ENCODE measurements at places on chromosomes 3 and 15.

GRCh38 chr3:97479740-97480139 is 284.8 kb upstream of the ARL6 start:
- DNase-seq, result no peak

- DNase-seq, result no peak
Observed at GRCh38 chr15:40054605-40054854, 15.5 kb upstream of the SRP14 start.

DNA sequence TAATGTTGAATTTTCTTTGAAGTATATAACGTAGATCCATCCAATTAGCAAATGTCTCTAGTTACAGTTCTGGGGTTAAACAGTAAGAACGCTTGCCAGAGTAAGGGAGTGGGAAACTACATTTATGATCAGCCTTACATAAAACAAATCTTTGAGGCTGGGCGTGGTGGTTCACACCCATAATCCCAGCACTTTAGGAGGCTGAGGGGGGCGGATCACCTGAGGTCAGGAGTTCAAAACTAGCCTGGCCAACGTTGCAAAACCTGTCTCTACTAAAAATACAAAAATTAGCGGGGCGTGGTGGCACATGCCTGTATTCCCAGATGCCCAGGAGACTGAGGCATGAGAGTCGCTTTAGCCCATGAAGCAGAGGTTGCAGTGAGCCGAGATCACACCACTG is 50.1 kb upstream of the GATM start:
- no peak for DNase-seq

GRCh38 chr3:19811689-19812088 is 122.3 kb downstream of the EFHB start:
- DNase-seq, result no peak

GRCh38 chr3:8509961-8510360 is 8.3 kb downstream of the LMCD1 start:
- no peak for DNase-seq

- DNase-seq, result no peak
Observed at GRCh38 chr15:89412905-89413411, 78.3 kb upstream of the POLG start.

- DNase-seq, result no peak
Observed at GRCh38 chr3:140157161-140157560, 222.2 kb downstream of the CLSTN2 start.

- DNase-seq, result no peak
Observed at GRCh38 chr3:58666683-58667082, at the start of gene FAM3D. TSS of gene FAM3D (minus strand) at chr3:58666774. CDS start at chr3:58655563, 11,211 bp downstream.

DNA sequence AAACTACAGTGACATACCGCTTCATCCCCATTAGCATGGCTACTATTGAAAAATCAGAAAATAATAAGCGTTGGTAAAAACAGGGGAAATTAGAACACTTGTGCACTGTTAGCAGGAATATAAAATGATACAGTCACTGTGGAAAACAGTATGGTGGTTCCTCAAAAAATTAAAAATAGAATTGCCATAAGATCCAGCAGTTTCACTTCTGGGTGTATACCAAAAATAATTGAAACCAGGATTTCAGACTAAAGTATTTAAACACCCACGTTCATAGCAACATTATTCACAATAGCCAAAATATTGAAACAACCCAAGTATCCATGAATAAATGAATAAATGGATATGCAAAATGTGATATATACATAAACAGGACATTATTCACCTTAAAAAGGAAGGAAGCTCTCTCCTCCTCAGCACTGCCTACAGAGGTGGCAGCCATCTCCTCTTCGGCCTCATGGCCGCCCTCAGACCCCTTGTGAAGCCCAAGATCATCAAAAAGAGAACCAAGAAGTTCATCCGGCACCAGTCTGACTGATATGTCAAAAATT is 34.1 kb downstream of the NGLY1 start:
- DNase-seq, result no peak

GRCh38 chr3:26515351-26515750 is 107.2 kb upstream of the LRRC3B start:
- DNase-seq, result no peak

- DNase-seq, result no peak
Observed at GRCh38 chr3:123750659-123751420, 133.3 kb downstream of the MYLK start.

DNA sequence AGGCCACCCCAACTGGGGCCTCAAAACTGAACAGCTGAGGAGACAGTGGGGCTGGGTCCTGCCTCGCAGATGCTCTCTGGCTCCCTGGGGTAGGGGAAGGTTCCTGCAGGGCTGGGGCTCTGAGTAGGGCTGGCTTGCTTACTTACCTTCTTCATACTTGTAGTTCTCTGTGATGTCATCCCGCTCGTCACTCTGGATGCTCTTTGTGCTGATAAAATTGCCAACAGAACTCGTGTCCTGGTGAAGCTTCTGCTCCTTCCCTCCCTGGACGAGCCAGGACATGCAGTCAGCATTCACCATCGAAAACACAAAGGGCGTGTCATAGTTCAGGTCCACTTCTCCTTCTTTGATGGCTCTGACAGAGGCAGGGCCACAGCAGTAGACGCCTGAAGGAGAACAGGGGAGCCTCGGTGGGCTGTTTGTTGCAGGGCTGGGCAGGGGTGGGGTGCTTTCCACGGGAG is 17.9 kb upstream of the EPB42 start:
- DNase-seq, result no peak

GRCh38 chr3:14789640-14790285 is 29.0 kb upstream of the FGD5 start:
- DNase-seq, result no peak

- no peak for DNase-seq
Observed at GRCh38 chr3:152860736-152861135, 25.8 kb downstream of the P2RY1 start.

DNA sequence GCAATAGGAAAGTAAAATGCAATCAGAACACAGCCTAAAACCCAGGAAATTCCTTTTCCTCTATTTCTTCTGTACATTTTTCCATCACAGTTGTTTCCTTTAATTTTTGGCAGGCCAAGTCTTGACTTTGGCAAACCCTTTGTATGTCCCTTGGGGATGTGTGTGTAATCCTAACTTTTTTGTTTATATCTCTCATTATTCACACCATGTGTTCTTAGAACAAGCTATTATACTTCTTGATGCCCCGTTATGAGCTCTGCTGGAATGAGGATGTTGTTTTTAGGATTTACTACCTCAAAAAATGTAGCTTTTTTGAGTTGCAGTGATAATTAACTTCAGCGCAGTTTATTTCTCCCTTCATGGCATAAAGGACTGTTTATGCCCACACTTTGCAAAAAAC is 123.4 kb downstream of the ABI3BP start:
- no peak for DNase-seq

DNA sequence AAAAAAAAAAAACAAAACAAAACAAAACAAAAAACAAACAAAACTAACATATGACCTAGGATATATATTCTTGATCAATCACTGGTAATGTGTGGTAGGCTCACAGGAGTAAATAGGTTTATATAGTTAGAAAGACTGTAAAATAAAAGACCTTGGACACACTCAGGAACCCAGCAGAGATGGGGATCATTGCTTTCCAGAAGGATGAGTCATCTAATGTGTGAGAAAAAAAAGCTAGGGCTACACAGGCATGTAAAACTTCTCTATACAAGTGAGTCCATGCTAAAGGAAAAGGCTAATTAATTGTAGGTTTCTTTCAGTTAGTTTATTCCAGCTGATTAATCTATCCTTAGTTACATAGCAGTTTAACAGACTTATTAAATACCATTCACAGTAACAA is 710.3 kb upstream of the ARPP21 start:
- no peak for DNase-seq

- DNase-seq, result no peak
Observed at GRCh38 chr15:22823495-22824128, 14.9 kb upstream of the NIPA2 start.

DNA sequence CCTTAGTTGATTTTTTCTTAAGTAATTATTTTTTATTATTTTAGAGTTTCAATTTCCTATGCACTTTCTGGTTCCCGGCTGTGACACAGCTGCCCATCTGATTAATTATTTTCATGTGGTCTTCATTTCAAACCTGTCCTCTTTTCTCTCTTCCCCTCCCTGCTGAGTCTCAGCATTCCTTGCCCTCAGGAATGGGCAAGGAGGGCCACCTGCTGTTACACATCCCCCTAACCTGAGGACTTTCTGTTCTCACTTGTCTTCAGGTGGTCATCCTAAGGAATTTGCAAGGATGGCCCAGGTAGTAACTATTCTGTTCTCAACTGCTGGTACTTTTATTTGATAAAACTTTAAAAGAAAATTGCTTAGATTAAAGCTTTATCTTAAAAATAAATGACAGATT is 545.0 kb downstream of the OTOL1 start:
- DNase-seq, result no peak

- DNase-seq, result no peak
Observed at GRCh38 chr3:124456506-124456905, 273.7 kb upstream of the UMPS start.

GRCh38 chr3:180983136-180983535 is 6.4 kb downstream of the DNAJC19 start:
- DNase-seq, result no peak

DNA sequence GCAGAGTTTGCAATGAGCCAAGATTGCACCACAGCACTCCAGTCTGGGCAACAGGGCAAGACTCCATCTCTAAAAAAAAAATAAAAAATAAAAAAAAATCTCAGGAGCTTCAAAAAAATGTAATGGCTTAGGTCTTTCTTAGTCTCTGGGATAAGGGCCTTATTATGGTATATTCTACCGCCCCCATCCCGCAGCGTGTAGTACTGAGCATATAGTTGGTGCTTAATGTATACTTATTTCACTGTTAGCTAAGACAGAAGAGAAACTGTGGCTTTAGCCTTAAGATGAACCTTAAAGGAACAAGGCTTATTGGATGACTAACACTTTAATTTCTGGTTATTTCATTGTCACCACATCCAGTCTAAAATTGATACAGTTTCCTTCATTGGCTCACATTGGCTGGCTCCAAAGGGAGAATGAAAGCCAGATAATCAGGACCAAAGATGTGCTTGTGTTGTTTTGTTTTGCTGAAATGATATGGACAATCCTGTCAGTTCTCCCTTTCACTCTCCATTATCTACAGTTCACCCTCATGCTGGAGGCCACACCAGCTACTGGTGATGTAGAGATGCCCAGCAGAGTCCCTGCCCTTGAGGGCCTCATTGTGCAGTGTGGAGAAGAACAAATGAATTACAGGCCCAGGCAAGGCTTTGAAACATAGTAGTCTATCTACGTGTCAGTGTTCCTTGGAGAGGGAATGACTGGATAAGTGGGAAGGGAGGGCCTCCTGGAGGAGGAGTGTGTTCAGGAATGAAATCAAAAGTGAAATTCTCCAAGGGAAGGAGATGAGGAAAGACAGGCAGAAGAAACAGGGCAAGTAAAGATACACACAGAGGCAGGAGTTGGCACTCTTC is 17.4 kb upstream of the RAF1 start:
- no peak for DNase-seq

GRCh38 chr3:136856665-136857064 is 5.3 kb upstream of the NCK1 start:
- DNase-seq, result no peak

- no peak for DNase-seq
Observed at GRCh38 chr15:50594311-50594710, 47.8 kb upstream of the USP50 start.

DNA sequence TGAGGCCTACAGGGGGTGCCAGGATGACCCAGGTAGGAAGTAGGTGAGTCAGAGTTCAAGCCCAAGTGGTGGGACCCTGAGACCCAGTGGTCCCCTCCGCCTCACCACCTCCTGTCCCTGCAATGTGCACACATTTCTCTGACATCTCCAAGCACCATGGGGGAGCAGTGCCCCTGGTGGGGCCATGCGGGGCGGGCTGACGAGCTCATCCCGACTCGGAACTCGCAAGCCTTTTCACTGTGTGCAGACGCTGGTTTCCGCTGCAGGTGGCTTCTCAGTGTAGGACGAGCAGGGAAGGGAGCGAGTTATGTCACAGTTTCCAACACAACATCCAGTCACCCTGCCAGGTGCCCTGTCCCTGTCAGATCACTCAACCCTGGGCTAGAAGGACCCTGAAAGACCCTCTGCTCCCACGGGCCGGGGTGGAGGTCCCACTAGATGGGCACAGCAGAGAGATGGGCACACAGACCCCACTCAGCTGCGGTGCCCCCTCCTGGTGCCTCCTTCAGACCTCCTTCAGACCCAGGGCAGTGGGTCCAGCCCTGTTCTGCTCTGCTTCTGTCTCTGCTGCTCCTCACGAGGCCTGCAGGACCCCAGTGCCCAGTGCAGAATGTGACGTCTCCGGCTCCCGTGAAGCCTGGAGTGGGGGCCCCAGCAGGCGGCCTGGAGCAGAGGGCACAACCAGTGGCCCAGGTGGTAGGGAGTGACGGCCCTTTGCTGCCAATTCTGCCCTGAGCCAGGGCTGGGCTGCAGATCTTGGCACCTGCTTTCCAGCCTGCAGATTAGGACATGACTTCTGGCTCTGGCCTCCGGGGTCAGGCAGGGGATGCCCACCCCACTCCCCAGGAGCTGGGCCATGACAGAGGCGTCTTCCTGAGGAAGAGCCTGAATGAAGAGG is 102.0 kb upstream of the RPL32 start:
- no peak for DNase-seq

DNA sequence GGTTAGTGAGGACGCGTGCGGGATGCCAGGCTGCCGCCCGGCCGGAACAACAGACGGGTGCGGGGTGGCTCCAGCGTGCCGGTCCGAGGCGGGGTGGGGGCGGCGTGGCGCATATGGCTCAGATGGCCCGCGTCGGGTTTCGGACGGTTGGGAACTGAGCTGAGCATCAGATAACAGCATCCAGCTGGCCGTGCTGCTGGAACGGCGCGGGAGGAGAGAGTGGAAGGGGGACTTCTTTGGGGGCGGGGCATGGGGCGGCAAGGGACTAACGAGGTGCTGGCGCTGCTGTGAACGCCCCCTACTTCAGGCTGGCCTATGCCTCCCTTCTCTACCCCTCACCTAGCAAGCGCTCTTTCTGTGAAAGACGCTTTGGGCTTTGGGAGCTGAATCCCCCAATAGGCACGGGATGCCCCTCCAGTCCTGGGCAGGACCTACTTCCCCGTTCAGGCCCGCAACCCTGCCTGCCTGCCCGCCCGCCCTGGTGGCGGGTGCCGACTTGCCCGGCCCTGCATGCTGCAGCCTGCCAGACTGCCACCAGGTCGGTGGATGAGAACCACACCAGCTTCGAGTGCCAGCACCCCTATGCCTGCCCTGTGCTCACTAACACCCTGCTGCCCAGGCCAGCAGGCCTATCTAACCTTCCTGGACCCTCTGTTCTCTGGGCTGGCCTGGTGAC is 542 bp downstream of the INKA1 start:
- DNase-seq, result peak; percentile 64

GRCh38 chr15:35505809-35506208 is 40.2 kb downstream of the DPH6 start:
- no peak for DNase-seq

GRCh38 chr3:125072301-125072700 is 16.5 kb upstream of the HEG1 start:
- no peak for DNase-seq

DNA sequence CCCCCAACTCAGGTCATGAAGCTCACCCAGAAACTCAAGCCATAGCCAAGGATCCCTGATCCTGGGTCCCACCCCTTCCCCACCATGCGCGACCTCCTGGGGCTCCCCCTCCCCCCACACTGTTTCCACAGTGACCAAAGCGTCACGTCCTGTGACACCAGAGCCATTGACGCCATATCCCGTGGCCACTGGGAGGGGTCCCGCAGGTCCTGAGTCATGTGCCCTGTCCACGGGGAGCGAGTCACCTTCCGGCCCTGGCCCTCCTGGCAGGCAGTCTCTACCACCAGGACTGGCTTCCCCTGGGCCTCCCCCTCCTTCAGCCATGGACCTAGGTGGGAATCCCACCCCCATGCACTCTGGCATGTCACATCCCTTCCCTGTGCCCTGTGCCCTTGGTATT is 15.6 kb downstream of the SEMA3F start:
- DNase-seq, result no peak

- DNase-seq, result no peak
Observed at GRCh38 chr3:133531981-133532380, 41.5 kb upstream of the CDV3 start.

All from CD8-positive, alpha-beta memory T cell (primary cell).